ENCODE measurements at places on chromosomes 1 and 21.

DNA sequence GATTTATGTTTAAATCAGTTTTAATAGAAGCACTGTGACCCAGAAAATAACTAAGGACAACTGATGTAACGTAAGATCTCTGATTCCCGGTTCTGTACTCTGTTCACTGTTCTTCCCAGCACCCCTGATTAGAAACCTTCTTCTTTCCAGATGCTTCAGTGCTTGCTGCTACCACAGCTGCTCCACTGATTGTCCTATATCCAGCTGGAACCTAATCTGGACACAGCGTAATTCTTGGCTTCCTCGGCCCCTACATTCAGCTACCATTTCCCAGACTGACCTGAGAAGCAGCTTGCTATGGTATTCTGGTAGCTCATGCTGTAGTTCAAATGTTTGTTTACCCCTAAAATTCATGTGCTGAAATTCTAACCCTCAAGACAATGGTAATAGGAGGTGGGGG, 302.7 kb downstream of the GRIK1 start:
- no peak for DNase-seq

- DNase-seq, result no peak
Observed at GRCh38 chr1:92705446-92705845, 79.5 kb downstream of the EVI5 start.

DNA sequence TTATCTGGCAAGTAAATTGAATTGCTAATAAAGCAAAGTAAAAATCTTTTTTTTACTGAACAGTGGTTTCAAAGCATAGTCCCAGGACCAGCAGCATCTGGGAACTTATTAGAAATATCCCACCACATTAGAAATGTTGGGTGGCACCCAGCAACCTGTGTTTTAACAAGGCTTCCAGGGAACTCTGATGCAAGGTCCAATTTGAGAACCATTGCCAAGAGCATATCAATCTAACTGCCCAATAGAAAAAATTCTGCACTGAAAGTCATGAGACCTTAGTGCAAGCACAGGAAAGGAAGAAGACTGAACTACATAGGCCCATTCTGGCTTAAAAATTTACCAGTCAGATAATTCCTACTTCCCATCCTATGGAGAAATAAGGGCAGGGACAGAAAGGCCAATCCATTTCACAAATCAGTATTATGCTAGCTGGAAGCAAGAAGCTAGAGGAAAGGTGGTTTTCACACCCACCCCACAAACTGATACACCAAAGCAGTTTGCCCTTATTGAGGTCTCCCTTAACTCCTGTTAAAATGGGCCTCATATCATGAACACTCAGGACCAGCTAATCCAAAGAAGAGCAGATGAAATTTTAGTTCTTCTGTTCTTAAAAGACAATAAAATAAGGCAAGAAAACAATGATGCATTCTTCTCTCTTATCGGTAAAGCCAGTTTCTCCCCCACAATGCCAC, 17.5 kb upstream of the C1orf105 start:
- no peak for DNase-seq

DNA sequence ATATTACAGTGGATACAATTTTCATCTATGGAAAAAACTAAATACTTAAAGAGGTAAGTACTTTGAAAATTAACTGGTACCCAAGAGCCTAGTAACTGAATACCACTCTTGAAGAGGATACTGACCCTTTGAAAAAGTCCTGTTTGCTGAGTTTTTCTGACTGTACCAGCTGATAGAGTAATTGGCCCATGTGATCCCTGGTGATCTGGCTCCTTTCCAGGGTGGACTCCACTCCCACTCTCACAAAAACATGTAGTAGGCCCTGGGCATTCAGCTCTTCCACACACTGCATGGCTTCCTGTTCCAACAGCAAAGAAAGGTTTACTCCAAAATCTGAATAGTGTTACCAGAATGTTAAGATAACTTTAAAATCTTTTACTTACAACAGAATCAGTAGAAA, 53.6 kb upstream of the HP1BP3 start:
- DNase-seq, result no peak

DNA sequence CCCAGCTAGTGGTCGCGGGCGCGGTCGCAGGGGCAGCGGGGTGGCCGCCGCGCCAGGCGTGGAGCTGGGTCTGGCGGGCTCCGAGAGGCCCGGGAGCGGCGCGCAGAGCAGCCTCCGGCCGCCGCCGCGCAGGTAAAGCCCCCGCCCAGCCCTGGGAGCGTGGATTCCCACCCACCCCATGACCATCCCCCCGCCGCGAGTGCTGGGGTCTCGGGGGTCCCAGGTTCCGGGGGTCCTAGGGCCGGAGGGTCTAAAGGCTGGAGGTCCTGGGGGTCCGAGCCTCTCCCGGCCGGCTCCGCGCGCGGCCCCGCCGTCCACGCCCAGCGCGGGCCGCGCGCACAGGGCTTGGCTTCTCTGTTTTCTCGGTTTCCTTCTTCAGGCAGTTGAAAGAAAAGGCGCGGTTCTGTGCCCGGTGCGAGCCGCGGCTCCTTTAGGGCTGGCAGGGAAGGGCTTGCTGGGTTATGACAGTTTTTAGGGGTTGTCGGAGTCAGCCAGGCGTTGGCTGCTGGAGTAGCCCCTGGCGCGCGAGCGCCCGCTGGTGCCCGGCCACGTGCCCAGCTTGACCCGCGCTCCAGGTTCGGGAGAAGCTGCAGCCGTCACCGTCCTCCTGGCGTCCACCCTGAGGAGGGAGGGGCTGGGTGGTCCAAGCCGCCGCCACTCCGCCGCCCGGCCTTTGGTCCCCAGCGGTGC, 359 bp downstream of the LRRC3 start:
- DNase-seq, result no peak

GRCh38 chr1:167880580-167881021, 33.3 kb downstream of the ADCY10 start:
- DNase-seq, result no peak

DNA sequence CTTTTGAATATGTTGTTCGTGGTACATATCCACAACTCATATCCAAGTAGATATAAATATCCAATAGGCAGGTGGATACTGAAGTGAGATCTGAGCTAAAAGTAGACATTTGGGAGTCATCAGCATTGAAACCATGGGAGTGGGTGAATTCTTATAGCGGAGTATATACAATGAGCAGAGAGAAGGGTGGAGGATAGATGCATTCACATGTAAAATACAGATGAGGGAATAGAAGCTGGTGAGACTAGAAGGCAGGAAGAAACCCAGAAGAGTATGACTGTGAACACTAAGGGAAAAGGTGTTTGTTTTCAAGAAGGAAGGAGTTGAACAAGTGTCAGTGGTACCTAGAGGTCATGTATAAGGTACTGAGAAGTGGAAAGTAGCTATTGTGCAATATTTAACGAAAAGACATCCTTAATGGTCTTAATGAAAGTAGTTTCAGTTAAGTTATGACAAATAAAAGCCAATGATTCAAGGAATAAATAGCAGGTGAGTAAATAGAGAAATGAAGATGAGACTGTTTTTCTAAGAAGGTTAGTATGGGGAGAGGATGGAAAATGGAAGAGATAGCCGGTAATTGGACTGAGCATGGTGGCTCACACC, 181.6 kb upstream of the CACYBP start:
- no peak for DNase-seq

GRCh38 chr1:117615474-117615873, 9.6 kb downstream of the TENT5C start:
- DNase-seq, result no peak

GRCh38 chr1:94862718-94863117, 42.6 kb downstream of the SLC44A3 start:
- no peak for DNase-seq

DNA sequence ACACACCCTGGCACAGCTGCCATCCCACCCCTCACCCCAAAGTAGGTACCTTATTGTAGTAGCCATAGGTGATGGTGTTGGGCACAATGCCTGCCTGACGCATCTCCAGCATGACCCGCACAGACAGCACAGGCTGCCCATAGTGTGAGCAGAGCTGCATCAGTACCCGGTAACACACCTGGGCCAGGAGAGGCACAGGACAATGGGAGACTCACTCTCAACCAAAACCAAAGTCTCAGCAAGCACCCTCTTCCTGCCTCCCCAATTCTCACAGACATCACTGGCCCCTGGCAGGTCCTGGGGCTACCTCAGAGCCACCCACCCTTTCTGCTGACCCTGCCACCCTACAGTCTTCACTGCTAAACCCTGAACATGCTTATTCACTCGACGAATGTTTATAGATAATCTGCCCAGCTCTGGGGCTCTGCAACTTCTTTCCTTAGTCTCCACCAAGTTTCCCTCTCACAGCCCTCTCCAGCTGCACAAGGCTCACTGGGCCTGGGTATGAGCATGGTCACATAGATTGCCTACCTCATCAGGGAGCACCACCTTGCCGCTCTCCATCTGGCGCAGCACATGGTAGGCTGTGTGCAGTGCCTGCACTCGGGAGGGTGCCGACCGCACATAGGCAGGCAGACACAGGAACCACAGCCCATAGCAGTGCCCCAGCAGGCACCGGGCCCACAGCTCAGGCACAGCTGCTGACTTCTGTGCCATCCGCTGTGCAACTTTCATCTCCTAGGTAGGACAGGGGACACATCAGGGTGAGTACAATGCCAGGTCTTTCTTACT, 10.3 kb downstream of the DENND4B start:
- DNase-seq, result no peak

GRCh38 chr1:12546771-12547585, 71.0 kb downstream of the DHRS3 start:
- DNase-seq, result no peak
